ENCODE measurements at places on chromosomes 4 and X.

GRCh38 chrX:120365320-120365719 is 3.4 kb downstream of the ATP1B4 start:
- DNase-seq, result peak; percentile 81

DNA sequence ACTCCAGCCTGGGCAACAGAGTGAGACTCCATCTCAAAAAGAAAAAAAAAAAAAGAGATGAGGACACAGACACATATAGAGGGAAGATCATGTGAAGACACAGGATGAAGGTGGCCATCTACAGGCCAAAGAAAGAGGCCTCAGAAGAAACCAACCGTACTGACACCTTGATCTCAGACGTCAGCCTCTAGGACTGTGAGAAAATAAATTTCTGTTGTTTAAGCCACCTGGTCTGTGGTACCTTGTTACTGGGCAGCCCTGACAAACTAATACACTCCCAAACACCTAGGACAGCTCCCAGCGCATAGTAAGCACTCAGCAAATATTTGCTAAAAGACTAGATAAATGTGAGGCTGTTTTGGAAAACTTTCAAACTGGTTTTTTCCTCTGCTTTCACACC is 59.2 kb upstream of the SMIM10 start:
- no peak for DNase-seq

DNA sequence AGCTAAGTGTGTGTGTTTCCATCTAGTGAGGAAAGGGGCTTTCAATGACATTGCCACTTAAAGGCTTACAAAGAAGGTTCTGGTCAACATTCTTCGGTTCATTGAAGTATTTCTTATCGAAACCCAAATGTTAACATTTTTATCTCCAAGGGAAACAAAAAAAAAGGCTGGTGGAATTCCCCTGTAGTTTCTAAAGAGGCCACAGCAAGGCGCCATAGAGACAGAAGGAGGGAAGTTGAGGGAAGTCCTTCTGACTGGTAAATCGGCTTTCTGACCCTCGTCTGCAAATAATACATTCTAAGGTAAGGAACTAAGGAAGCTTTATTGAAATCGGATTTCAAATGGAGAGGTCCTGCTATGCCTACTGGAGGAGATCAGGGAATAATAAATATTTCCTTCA is 1.7 kb upstream of the ZFP42 start:
- no peak for DNase-seq

DNA sequence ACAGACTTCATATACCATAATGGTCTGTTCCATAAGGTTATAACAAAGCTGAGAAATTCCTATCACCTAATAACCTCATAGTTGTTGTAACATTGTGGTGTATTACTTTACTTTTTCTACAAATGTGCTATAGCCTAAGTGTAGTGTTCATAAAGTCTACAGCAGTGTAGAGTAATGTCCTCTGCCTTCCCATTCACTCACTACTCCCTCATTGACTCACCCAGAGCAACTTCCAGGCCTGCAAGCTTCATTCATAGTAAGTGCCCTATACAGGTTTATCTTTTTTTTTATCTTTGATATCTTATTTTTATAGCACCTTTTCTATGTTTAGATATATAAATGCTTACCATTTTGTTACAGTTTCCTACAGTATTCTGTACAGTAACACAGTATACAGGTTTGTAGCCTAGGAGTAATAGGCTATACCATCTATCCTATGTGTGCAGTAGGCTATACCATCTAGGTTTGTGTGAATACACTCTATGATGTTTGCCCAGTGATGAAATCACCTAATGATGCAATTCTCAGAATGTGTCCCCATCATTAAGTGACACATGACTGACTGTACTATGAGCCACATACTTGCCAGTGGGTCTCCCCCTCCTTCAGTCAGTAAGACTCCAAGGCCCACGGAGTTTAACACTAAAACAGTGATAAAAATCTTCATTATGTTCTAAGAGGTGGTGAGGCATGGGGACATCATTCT is 299.9 kb downstream of the UNC5C start:
- DNase-seq, result no peak

GRCh38 chr4:57117491-57117890 is 7.3 kb upstream of the IGFBP7 start:
- DNase-seq, result no peak

DNA sequence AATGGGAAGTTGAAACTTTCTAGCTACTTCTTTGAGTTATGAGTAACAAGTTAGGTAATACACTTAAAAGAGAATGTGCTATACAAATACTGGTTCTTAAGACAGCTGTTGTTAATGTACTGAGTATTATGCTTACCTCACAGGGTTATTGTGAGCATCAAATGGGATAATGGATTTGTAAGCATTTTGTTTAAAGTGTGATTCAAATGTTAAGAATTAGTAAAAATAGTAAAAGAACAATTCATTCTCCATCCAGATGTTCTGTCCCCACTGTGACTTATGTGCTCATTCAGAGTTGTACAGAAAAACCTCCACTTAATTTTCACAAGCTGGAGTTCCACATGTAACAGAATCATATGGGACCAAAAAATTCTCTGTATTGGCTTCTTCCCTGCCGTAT is 63.6 kb downstream of the AR start:
- DNase-seq, result no peak

- no peak for DNase-seq
Observed at GRCh38 chrX:97268182-97268680, 384.5 kb downstream of the RPA4 start.

GRCh38 chr4:41839916-41840854 is 91.7 kb upstream of the PHOX2B start:
- DNase-seq, result no peak
